ENCODE measurements at places on chromosomes 3 and 15.

GRCh38 chr3:115624029-115624741, 875 bp downstream of the GAP43 start:
- DNase-seq: no peak

DNA sequence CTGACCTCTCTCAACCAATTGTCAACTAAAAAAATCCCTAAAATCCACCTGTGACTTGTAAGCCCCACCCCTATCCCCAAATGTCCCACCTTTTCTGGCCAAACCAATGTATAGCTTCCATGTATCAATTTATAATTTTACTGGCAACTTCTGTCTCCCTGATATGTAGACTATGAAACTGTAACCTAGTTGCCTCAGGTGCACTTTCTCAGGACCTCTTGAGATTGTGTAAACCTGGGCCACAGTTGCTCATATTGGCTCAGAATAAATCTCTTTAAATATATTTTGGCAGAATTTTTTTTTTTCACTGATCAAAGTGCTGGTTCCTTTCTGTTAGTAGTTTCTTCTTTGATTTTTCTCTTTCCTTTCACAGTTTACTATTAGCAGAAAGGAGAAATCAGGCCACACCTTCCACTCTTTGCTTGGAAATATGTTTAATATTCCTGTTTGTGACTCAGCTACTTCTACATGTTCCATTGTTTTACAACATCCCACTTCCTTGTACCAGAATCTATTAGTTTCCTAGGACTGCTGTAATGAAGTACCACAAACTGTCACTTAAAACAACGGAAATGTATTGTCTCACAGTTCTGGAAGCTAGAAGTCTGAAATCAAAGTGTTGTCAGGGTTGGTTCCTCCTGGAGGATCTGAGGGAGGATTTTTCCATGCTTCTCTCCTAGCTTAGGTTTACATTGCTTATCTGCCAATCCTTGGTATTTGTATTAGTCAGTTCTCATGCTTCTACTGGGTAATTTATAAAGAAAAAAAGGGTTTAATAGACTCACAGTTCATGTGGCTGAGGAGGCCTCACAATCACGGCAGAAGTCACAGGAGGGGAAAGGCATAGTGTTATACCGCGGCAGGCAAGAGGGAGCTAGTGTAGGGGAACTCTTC, 801.2 kb upstream of the ARPP21 start:
- no peak for DNase-seq

DNA sequence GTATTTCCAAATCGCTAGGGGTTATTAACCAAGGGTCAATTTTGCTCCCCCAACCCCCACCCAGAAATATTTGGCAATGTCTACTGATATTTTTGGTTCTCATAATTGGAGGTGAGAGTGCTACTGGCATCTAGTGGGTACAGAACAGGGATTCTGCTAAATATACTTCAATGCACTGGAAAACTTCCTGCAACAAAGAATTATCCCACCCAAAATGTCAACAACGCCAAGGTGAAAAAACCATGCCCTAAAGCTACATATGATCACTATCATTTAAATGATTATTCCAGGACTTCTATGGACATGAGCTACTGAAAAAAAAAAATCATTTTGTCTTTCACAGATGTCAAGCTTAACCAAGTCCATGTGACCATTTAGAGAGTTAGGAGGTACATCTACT, 867.9 kb downstream of the FHIT start:
- no peak for DNase-seq

DNA sequence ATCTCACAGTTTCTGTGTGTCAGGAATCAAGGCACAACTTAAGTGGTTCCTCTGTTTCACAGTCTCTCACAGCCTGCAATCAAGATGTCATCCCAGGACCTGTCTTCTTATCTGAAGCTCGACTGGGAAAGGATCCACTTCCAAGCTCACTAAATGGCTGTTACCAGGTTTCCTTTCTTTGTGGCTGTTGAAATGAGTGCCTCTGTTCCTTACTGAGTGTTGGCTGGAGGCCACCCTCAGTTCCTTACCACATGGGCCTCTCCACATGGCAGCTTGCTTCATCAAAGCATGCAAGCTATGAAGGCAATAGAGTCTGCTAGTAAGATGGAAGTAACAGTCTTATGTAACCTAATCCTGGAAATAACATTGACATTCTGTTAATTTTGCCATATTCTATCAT, 174.0 kb downstream of the ERC2 start:
- DNase-seq: no peak
